GM23338 (cell line): ENCODE measurements at places on chromosomes 3 and 15. TPM values are rescaled to one million over a fixed set of nuclear protein-coding genes. Genes with fewer than 3 reads are reported as not detected.
A peak's percentile ranks its signal among the peaks of the same experiment; 100 is the strongest.

The ANKUB1 gene
- total RNA-seq = not detected in 2 replicates

The KLF15 gene
- 14.0 and 19.8 TPM in 2 replicates for total RNA-seq

The RBPMS2 gene
- total RNA-seq = 36.9 and 53.3 TPM in 2 replicates

The RTP1 gene
- total RNA-seq = 4.4 and 5.9 TPM in 2 replicates

GRCh38 chr3:146543461-146544001 is 876 bp downstream of the PLSCR1 start:
- no peak overlapping the region for H3K27ac ChIP-seq
- peaks cover 12% of the 10 kb centered on the region for H3K36me3 ChIP-seq
- no peaks in the 10 kb centered on the region for H3K27me3 ChIP-seq
- H3K4me3 ChIP-seq = peak overlapping the region; percentile 84

GRCh38 chr3:192860454-192860853 is 57.2 kb downstream of the MB21D2 start:
- no peak for DNase-seq
- no peaks in the 10 kb centered on the region for H3K36me3 ChIP-seq
- no peaks in the 10 kb centered on the region for H3K27me3 ChIP-seq
- no peak overlapping the region for H3K27ac ChIP-seq

GRCh38 chr3:126208606-126209256 is 28.3 kb upstream of the ALDH1L1 start:
- H3K27me3 ChIP-seq = peaks cover 11% of the 10 kb centered on the region
- H3K36me3 ChIP-seq = no peaks in the 10 kb centered on the region
- H3K4me1 ChIP-seq = peaks cover 9% of the 10 kb centered on the region; the same call in 1 of the 2 replicates
- H3K27ac ChIP-seq = no peak overlapping the region
- H3K4me3 ChIP-seq = no peak overlapping the region

DNA sequence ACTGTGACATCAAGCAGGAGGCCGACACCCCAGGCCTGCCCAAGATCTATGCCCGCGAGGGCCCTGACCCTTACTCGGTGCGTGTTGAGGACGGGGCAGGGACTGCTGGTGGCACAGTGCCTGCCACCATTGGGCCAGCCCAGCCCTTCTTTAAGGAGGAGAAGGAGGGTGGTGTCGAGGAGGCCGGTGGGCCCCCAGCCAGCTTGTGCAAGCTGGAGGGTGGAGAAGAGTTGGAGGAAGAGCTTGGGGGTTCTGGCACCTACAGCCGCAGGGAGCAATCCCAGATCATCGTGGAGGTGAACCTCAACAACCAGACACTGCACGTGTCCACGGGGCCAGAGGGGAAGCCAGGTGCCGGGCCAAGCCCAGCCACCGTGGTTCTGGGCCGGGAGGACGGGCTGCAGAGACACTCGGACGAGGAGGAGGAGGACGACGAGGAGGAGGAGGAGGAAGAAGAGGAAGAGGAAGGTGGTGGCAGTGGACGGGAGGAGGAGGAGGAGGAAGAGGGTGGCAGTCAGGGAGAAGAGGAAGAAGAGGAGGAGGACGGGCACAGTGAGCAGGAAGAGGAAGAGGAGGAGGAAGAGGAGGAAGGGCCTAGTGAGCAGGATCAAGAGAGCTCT is 5.4 kb downstream of the ZBTB47 start:
- H3K27ac ChIP-seq = no peak overlapping the region
- H3K4me3 ChIP-seq = no peak overlapping the region
- H3K36me3 ChIP-seq = no peaks in the 10 kb centered on the region
- H3K4me1 ChIP-seq = peaks cover 7% of the 10 kb centered on the region

DNA sequence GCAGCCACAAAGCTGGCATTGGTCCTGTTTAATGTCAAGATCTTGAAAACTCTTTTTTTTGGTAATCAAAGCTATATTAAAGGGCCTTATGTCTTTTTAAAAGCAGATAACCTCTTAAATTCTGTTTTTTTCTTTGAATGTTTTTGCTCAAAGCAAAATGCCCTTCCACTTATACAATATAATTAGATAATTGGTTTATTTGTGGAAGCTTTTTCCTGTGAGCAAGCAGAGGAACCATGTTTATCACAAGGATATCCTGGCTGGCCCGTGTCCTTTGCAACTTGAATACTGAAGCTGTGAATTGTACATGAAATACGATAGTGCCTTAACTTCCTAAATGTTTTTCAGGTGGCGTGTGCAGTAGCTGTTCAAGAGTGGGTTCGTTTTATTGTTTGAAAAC is 2.6 kb downstream of the ST3GAL6 start:
- H3K36me3 ChIP-seq = no peaks in the 10 kb centered on the region
- H3K4me1 ChIP-seq = peaks cover 13% of the 10 kb centered on the region
- H3K27me3 ChIP-seq = no peaks in the 10 kb centered on the region
- H3K4me3 ChIP-seq = no peak overlapping the region
- DNase-seq = no peak
- no peak overlapping the region for H3K27ac ChIP-seq

GRCh38 chr3:67458408-67458807 is 196.0 kb downstream of the SUCLG2 start:
- H3K27me3 ChIP-seq = no peaks in the 10 kb centered on the region
- no peaks in the 10 kb centered on the region for H3K4me1 ChIP-seq
- DNase-seq = no peak
- H3K27ac ChIP-seq = no peak overlapping the region
- H3K36me3 ChIP-seq = no peaks in the 10 kb centered on the region
